ENCODE measurements at places on chromosomes 6 and 20.
A peak's percentile ranks its signal among the peaks of the same experiment; 100 is the strongest.

GRCh38 chr20:51529758-51530157, 12.8 kb downstream of the NFATC2 start:
- peak; percentile 65 for DNase-seq

GRCh38 chr6:134035823-134036296, 16.6 kb downstream of the SLC2A12 start:
- DNase-seq: no peak

DNA sequence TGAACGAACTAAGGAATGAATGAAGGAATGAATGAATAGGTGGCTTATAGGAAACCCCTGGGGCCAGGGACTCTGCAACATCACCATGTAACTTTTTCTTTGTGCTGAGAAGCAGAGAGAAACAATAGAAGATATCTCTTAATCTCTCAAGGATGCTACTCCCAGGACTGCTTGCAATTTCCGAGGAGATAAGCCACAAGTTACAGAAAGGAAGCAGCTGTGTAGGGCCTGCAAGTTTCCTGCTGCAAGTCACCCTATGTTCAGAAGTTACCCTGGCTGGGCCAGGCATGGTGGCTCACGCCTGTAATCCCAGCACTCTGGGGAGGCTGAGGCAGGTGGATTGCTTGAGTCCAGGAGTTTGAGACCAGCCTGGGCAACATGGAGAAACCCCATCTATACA, 7.3 kb upstream of the MAVS start:
- no peak for DNase-seq

- no peak for DNase-seq
These were observed at the start of gene PI3 for GRCh38 chr20:45174434-45175364. Gene PI3, plus strand, starts transcription at chr20:45174902. Its CDS starts 21 bp downstream, at chr20:45174923.

GRCh38 chr6:75791881-75792280, 42.8 kb downstream of the MYO6 start:
- no peak for DNase-seq

DNA sequence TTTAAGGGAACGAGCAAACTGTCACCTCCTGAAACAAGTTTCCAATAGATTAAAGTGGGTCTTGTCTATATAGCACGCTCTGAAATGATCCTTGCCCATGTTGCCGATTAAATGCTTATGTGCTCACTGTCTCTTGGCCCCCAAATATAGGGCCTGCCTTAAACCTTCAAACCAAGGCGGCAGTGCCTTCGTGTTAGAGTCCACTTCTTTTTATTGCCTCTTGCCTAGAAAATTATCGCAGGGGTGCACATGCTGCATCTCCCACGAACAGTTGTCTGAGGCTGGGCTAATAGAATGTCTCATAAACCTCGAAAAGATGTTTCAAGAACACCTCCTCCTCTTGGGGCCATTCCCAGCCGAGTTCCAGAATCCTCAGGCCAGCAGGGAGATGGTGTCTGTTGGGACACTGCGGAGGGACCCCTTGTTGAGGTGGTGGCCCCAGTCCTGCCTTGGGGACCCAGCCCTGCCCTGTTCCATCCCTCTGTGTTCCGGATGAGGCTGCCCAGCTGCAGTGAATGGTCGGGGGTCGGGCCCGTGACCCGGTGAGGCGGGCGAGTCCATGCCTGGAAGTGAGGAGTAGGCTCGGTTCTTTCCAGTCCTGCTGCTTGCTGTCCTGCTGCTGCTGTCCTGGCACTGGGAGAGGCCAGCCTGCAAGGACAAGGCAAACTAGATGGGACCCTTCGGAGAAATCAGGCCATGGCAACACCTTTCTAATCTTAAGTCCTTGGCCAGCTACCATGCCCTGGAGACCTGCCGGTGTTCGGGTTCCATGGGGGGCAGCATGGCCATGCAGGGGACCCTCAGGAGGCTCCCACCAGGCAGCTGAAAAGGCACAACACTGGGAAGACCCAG, 34.7 kb upstream of the SLCO4A1 start:
- DNase-seq: no peak

GRCh38 chr20:10609770-10610169, 64.0 kb downstream of the JAG1 start:
- no peak for DNase-seq

DNA sequence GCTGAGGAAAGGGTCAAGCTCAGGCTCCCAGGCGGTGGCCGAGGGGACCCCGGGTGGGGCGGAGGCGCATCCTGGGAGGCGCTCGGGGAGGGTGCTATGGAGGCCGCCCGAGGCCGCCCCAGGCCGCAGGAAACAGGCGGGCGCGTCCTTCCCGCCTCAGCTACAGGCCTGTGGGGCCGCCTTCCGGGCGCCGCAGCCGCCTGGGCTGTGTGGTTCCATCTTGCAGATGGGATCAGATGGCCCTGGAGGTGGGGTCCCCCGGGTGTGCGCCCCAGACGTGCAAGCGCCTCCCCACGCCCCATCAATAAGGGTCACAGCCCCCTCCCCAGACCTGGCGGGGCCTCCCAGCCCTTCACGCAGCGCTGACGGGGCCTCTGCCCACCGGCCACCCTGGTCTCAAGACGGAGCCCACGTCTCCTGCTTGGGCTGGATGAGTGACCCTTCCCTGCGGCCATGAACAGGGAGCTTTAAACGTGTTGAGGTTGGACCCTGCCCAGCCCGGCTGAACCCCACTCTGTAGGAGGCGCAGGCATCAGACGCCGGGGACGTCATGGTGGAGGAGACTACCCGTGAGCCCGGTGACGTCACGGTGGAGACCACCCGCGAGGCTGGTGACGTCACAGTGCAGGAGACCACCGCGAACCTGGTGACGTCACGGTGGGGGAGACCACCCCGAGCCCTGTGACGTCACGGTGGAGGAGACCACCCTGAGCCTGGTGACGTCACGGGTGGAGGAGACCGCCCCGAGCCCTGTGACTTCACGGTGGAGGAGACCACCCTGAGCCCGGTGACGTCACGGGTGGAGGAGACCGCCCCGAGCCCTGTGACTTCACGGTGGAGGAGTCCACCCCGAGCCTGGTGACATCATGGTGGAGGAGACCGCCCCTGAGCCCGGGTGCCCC, 267.0 kb downstream of the DLL1 start:
- peak; percentile 5 for DNase-seq

- DNase-seq: no peak
These were observed 238.2 kb downstream of the SYNE1 start for GRCh38 chr6:152398993-152399392.

DNA sequence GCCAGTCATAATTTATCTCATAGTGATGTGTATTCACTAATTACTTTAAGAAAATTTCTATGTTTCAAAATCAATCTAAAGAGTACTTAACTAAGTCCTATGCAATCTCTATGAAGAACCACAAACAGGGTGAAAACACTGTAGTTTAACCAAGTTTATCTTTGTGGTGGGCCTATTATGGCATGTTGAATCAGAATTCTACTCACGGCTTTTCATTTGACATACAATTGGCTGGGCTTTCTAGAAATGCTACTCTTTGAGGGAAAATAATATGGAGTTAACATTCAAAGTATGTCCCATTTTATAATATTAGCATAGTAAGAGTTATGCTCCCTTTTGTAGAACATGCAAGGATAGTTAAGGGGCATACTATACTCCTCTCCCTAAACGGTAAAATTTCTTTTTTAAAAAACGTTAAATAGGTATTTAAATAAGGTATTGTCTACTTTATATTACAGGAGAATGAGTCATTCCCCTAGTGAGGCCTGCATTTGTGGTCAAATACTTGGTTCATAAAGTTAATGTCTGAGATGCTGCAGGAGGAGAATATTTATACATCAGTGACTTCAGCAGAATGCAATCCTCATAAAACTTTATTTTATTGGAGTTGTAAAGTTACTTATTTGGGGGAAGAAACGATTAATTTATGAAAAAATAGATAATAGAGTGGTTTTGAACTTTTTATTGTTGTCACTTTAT, 1.8 kb downstream of the MOXD1 start:
- DNase-seq: no peak

- DNase-seq: no peak
These were observed 28.4 kb downstream of the TBC1D7 start for GRCh38 chr6:13299918-13300317.
